HFFc6 (cell line): ENCODE measurements at places on chromosomes 1 and 21.
A peak's percentile ranks its signal among the peaks of the same experiment; 100 is the strongest.

- no peak overlapping the region for H3K27ac ChIP-seq
- H3K36me3 ChIP-seq: no peaks in the 10 kb centered on the region
- DNase-seq: peak; percentile 33
- H3K27me3 ChIP-seq: no peaks in the 10 kb centered on the region
These were observed 26.1 kb downstream of the ATP5PF start for GRCh38 chr21:25708467-25709065.

DNA sequence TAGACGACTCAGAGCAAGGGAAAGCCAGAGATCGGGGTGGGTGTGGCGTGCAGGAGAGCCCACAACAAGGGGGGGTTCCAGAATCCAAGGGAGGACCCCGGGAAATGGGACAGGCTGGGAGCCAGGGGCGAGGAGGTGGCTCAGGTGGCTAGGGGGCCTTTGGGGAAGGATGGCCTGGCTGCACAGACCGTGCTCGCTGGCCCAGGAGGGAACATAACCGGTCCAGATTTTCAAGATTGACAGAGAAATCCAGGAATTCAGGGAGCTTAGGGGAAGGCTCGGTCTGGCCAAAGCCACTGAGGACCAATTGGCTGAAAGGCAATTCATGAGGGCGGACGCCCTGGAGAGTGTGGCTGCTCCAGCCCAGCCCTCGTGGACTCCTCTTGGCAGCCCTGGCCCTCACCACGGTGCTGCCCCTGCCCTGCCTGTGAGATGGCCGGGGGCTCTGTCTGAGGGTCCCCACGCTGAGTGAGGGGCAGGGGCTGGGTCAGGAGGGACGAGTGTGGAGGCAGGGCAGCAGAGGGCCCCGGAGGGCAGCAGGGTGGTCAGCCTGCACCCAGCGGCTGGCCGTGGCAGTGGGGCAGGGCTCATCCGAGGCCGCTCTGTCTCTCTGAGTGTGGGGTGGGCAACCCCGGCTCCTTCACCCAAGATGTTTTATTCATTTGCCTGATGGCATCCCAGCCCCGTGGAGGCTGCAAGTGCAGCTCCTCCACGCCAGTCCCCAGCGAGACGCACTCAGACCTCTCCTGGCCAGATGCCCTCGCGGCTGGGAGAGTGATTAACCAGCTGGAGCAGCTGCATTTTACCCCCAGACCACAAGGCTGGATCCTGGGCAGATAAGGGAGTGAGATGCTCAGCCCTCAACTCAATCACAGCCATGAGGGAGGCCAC, 5.6 kb upstream of the LRRC3 start:
- H3K27ac ChIP-seq: no peak overlapping the region
- H3K4me1 ChIP-seq: no peaks in the 10 kb centered on the region
- no peak overlapping the region for H3K4me3 ChIP-seq
- DNase-seq: no peak

- H3K27me3 ChIP-seq: no peaks in the 10 kb centered on the region; the same call in 1 of the 2 replicates
- no peak for DNase-seq
- no peak overlapping the region for H3K4me3 ChIP-seq
- peaks cover 2% of the 10 kb centered on the region for H3K36me3 ChIP-seq
- no peak overlapping the region for H3K27ac ChIP-seq
These were observed 35.1 kb upstream of the KDM4A start for GRCh38 chr1:43614891-43615290.

DNA sequence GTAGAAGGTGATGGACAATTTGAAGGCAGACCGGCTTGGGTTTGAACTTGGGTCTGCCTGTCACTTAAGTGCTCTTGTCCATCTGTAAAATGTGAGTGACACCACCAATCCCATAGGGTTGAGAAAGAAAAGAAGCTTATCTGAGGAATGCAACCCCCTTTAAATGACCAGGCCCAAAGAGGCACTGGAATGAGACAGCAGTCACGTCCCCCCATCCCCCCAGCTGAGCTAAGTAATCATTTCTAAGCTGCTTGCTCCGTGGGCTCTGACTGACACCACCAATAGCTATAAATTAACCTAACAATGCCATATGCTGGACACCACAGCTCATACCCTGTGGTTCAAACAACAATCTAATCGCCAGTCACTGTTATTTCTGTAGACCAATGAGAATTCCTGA, 15.1 kb downstream of the LCA5L start:
- peaks cover 16% of the 10 kb centered on the region for H3K4me1 ChIP-seq
- no peaks in the 10 kb centered on the region for H3K36me3 ChIP-seq
- no peak for DNase-seq
- no peak overlapping the region for H3K27ac ChIP-seq

- no peak overlapping the region for H3K27ac ChIP-seq
- no peak overlapping the region for H3K4me3 ChIP-seq
- DNase-seq: no peak
- H3K4me1 ChIP-seq: no peaks in the 10 kb centered on the region
- H3K27me3 ChIP-seq: no peaks in the 10 kb centered on the region
- H3K36me3 ChIP-seq: no peaks in the 10 kb centered on the region
These were observed 655.4 kb downstream of the RWDD3 start for GRCh38 chr1:95889400-95889799.

DNA sequence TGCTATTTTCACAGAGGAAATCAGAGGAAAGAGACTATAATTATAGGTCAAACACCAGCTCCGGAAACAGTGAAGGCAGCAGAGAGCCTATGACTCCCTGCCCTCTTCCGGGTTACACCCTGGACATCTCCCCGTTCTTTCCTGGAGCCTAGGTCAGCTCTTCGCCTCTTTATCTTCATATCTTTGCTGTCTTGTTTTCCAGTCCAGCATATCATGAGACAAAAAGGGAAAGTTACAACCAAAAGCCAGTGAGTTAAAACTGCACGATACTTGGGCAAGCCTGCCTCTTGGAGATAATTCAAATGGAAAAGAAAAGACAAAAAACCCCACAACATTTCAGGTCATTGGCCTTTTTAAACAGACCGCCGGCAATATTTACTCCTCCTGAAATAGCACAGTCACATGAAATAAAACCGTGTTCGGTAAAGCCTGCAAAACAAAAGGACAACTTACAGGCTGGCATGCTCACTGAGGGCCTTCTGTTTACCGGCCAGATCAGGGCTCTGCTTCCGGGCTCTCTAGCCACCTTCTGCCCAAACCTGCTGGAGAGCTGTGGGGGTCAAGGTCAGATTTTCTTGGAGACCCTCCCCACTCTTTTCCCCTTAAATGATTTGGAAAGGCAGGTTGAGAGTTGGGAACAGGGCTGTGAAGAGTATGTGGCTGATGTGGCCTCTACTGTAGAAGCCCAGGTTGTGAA, 42.8 kb upstream of the PPP2R5A start:
- no peak for DNase-seq
- no peak overlapping the region for H3K27ac ChIP-seq
- H3K27me3 ChIP-seq: peaks cover 4% of the 10 kb centered on the region
- H3K4me3 ChIP-seq: no peak overlapping the region

DNA sequence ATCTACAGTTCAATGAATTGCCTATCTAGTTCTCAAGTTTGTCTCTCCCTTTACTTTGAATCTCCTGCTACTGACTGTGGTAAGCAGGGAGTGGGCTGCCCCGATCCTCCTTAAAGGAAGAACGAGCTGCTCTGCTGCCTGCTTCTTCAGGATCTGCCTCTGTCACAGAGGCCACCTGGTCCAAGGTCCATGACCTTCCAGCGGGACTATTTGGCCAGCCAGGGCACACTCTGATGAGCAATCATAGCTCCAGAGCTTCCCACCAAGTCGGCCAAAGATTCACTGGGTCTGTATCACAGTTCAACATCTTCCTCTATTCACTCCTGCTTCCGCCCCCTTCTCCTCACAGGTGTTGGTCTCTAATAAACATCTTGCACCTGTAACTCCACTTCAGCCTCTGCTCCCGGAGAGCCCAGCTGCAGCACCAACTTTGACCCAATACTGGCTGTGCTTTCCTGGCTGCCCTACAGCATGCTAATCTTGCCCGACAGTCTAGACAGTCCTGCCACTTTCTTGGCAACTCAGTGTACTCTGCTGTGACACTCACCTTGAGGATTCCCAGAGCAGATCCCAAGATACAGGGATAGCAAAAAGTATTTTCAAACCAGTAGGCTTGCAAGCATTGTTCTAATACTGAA, 16.9 kb upstream of the MAP10 start:
- H3K27ac ChIP-seq: no peak overlapping the region
- no peaks in the 10 kb centered on the region for H3K27me3 ChIP-seq
- H3K4me1 ChIP-seq: no peaks in the 10 kb centered on the region
- DNase-seq: no peak

GRCh38 chr21:25409978-25410377, 197.3 kb downstream of the MRPL39 start:
- H3K27ac ChIP-seq: no peak overlapping the region
- H3K36me3 ChIP-seq: peaks cover 5% of the 10 kb centered on the region; the same call in 1 of the 2 replicates
- H3K4me3 ChIP-seq: no peak overlapping the region
- peaks cover 11% of the 10 kb centered on the region; the same call in 1 of the 2 replicates for H3K4me1 ChIP-seq
- no peak for DNase-seq
- H3K27me3 ChIP-seq: peaks cover 13% of the 10 kb centered on the region

- H3K27ac ChIP-seq: no peak overlapping the region
- H3K4me1 ChIP-seq: no peaks in the 10 kb centered on the region
- H3K36me3 ChIP-seq: no peaks in the 10 kb centered on the region
- DNase-seq: no peak
- H3K4me3 ChIP-seq: no peak overlapping the region
These were observed 228.1 kb downstream of the C1orf94 start for GRCh38 chr1:34404804-34405203.

DNA sequence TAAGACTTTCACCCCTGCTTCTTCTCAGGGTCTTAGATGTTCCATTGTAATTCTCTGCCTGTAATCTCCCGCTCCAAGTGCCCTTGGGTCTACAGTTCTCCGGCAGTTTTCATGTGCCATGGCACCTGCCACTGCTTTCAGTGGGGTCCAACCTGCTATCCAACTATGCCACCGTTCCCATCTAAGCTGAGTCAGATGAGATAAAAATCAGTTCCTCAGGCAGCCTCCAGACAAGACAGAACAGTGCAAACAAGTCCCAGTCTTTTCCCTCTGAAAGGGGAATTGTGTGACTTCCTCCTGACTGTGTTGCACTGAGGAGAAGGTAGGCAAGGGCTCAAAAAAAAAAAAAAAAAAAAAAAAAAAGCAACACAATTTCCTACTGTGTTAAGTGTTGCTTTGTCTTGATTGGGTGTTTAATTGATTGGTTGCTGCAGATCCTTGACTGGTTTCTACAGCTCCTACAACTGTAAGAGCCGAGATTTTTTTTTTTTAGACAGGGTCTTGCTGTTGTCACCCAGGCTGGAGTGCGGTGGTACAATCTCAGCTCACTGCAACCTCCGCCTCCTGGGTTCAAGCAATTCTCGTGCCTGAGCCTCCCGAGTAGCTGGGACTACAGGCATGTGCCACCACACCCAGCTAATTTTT, 50.7 kb downstream of the EBNA1BP2 start:
- H3K27ac ChIP-seq: no peak overlapping the region
- peaks cover 18% of the 10 kb centered on the region for H3K27me3 ChIP-seq
- no peaks in the 10 kb centered on the region for H3K4me1 ChIP-seq
- H3K4me3 ChIP-seq: no peak overlapping the region

DNA sequence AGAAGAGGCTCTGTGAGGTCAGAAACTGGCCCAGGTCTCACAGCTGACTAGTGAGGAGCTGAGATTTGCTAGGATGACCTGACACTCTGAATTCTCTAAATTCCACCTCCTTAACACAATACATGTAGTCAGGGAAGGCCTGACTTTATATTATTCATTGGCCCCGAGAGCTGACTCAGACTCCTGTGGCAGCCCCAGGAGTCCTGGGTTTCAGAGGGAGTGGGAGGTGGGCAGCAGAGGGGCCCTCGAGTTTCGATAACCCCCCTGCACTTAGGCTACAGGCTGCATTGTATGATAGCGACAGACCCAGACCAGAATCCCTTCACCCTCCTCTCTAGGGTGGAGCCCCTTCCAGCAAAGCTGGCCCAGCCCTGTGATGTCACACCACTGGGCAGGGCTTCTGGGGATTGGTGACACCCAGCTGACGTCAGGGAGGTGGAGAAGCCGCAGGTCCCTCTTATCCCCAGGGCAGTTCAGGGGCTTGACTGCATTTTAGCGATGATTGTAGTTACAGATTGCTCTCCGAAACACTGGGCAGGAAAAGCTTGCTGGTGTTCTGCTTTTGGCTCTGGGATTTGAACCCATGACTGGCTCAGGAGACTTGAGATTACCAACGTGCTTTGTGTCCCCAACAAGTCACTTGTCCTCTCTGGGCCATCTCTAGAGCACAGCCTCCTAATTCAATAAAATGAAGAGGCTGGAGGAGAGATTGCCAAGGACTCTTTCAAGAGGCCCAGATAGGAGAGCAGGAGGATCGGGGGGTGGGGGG, 17.0 kb upstream of the GPR37L1 start:
- H3K4me1 ChIP-seq: peaks cover 17% of the 10 kb centered on the region
- peak; percentile 25 for DNase-seq
- peaks cover 8% of the 10 kb centered on the region for H3K27me3 ChIP-seq
- no peaks in the 10 kb centered on the region for H3K36me3 ChIP-seq

GRCh38 chr1:1425753-1426495, 4.8 kb upstream of the ANKRD65 start:
- H3K4me1 ChIP-seq: peaks cover 22% of the 10 kb centered on the region
- peaks cover 2% of the 10 kb centered on the region; the same call in 1 of the 2 replicates for H3K27me3 ChIP-seq
- no peak overlapping the region for H3K4me3 ChIP-seq
- no peak overlapping the region for H3K27ac ChIP-seq

DNA sequence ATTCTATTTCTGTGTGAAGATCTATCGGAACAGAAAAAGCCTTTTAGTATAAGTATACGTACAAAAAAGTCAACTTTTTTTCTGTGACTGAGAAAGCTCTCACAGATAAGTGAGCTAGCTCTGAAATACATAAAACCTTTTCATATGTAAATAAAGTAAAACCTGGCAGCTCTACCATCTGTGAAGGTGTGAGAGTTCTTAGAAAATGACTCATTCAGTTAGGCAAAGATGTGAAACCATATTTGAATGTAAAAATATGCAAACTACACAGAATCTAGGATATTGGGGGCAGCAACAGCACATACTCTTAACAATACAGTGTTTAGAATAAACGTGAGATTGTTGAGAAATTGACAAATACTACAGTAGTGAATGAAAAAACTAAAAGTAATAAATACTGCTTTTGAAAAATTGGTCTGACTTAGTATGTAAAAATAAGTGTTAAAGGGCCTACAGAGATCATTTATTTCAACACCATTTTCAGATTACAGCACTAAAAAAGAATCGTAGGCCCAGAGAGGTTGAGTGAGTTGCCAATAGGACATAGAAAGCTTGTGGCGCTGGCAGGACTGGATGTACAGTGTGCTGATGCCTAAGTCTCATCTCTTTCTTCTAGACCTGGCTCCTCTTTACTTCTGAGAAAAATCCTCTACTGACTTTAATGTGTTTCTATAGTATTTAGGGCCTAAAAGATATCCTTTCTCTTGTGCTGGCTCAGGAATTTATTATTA, 19.8 kb downstream of the ATP6V1G3 start:
- H3K27ac ChIP-seq: no peak overlapping the region
- DNase-seq: no peak
- H3K4me3 ChIP-seq: no peak overlapping the region
- no peaks in the 10 kb centered on the region for H3K27me3 ChIP-seq

DNA sequence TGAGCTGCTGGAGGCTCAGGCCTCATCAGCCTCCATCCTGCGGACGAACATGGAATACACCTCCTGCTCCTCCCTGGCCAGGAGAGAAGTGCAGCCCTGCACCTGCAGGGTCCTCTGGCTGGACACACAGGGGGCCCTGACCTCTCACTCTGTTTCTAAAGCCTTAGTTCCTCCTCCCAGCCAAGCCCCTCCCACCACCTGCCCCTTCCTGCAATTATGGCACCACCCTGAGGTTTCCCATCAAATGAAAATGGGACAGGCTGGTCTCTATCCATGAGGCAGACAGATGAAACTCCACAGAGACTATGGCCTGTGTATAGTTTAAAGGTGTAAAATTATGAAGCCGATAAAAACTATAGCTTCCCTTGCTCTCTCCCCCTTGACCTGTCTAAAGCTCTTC, 42.6 kb downstream of the CACNA1S start:
- peaks cover 59% of the 10 kb centered on the region for H3K27me3 ChIP-seq
- no peaks in the 10 kb centered on the region for H3K36me3 ChIP-seq
- H3K27ac ChIP-seq: no peak overlapping the region
- DNase-seq: no peak
- H3K4me3 ChIP-seq: no peak overlapping the region
